ENCODE measurements at places on chromosomes 4 and X.

- DNase-seq = no peak
Observed at GRCh38 chr4:71133491-71133890, 140.0 kb downstream of the DCK start.

DNA sequence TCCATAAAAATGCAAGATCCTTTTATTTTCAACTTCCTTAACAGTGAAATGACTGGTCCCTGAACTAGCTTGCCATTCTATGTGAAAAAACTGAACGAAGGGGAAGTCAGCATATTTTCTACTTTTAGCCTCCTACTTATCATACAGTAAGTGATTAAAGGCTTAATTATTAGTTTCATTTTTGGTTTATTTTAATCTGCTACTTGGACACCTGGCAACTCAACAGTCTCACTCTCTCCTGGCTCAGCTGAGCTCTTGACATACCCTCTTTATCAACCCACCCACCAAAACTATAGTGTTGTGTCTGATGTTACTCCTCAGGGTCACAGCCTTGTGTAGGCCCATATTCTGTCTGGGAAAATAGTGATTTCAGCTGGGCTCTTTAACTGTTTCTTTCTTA is 86.2 kb upstream of the CPXCR1 start:
- no peak for DNase-seq

- no peak for DNase-seq
Observed at GRCh38 chr4:12761694-12762093, 722.4 kb downstream of the RAB28 start.

DNA sequence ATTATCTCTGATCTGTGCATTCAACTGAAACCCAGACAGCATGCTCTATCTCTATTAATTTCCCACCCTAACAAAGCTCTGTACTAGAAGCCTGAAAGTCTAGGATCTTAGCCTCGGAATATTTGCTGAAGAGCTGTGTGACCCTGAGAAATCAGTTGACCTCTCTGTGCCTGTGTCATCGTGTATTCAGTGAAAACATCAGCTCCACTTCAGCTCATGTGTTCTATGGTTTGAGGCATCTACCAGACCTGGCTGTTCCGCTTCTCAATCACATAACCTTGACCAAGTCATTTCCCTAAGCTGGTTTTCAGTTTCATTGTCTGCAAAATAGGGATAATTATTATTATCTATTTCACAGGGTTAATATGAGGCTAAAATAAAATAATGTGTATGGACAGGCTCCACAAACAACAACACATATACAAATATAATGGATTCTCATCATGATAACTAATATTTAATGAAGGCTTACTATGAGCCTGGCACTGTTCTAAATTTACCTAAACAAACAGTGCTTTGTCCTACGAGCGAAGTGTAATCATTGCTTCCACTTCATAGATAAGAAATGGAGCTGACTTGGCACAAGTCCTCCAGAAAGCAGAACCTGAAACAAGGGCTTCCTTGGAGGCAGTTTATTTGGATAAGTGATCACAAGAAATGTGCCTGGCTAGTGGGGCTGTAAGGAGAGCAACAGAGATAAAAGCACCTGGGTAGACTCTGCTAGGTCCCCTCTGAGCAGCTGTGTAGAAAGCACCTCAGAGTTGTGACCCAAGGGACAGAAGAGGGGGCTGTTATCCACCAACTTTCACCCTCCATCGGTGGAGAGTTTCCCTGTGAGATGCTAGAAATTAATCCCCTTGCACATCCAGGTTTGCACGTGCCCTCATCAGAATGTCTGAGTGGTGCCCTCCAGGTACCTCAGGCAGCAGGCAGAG is 356.9 kb downstream of the RAB28 start:
- DNase-seq = no peak

DNA sequence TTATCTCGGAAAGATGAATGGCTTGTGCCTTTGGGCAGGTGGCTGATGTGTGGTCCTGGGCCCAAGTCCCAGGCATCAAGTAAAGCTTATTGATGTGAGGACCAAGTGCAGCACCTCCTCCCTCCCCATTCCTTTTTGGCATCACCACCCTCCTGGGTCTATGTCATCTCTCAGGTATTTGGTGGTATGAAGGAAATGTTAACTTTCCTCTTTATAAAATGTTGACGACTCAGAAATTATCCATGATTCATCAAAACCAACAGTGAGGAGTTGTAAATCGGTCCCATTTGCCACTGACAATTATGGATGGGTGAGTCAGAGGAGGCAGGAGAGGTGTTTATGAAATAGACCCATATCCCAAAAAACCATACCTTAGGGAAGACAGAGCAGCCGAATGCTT is 229.4 kb upstream of the GATB start:
- peak; percentile 94 for DNase-seq

DNA sequence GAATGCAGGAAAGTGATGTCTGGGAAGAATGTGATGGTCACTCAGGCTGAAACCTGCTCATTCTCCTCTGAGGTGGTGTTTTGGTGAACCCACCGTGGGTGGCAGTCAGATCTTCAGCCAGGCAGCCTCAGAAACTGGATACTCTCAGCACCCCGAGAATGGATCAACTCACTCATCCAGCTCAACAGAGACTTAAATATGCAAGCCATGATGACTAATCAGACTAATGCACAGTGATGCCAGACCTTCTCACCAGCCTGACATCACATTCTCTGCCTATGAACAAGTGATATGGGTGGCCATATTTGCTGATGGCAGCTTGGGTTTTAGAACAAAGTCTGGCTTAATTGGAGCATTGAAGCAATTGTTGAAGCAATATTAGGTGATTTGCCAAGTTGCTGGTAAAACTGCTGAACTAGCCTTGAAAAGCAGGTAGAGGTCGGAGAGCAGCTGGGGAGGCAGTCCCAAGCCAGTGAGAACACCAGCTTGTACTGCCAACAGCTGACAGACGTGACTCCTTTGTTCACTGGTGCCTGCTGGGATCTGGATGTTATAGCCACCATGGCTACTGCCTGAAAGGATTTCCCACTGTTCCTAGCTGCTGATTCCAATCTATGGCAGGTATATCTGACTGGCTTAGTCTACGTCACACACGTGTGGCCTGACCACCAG is 608.1 kb downstream of the MID1IP1 start:
- DNase-seq = no peak

DNA sequence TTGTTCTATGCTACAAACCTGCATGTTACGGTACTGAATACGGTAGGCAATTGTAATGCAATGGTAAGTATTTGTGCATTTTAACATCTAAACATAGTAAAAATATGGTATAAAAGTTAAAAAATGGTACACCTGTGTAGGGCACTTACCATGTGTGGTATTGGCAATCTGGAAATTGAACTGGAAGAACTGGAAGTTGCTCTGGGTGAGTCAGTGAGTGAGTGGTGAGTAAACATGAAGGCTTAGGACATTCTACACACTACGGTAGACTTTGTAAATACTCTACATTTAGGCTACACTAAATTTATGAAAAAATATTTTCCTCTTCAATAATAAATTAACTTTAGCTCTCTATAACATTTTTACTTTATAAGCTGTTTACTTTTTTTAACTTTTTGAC is 78.9 kb downstream of the RRAGB start:
- no peak for DNase-seq

DNA sequence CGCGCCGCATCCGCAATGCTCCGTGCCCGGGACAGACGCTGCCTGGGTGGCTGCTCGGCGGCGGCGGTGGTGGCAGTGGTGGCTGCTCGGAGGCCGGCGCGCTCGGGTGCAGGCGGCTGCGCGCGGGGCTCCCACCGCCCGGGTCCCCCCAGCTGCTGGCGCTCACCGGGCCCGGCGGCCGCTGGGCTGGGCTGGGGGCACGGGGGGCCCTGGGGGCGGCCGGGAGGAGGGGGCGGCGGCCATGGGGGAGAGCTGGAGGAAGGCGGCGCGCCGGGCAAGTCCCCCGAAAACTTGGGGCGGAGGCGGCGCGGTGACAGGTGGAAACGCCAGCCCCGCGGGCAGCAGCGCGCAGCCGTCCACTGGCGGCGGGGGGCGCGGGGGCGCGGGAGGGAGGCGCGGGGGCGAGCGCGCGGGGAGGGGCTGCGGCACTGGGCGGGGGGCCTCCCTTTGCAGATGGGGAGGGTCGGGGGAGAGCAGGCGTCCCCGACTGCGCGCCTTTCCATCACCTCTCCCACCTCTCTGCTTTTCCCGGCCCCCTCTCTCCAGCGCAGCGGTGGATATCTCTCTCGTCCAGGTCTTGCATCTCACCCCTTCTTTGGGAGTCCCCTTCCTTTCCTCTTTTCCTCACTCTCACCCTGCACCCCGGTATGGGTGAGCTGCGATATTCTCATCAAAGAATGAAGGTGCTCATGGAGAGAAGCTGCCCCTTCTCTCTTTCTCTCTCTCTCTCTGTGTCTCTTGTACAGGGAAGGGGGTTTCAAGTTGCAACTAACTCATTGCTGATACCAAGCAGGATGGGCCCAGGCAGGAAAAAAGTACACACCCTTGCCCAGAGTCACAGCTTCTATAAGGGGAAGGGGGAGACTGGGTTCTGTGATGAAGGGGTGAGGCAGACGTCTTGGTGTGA is 83.7 kb upstream of the DHRSX start:
- DNase-seq = no peak

DNA sequence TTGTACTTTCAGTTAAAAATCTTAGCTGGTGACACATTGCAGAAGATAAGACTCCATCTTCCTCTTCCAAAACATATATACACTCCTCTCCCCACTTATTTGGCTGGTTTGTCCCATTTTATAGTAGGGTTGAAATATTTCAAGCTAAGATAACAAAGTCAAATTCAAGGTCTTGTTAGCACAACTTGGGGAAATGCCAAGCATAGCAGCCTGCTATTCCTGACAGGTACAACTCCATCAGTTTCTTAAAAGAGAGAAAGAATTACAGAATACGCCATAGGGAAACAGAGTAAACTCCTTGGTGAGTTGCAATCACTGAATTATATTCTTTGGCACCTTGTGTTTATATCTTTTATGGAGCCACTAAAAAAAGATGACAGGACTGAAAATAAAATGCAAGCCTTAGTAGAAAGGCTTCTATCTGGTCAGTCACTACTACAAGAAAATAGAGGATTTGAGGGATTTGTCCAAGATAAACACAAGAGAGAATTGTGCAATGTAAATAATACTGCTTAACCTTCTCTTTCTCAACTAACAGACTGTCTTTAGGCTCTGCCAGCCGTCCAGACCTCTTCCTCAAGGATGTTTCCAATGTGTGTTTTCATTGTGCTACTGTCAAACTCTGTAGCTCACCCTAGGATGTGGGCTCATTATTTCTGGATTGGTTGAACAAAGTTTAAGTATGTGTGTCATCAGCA is 170.3 kb downstream of the VEGFC start:
- DNase-seq = no peak

GRCh38 chr4:108006361-108006760 is 16.7 kb downstream of the HADH start:
- DNase-seq = no peak

GRCh38 chr4:187413564-187414358 is 581.8 kb upstream of the ZFP42 start:
- no peak for DNase-seq

Data from HFFc6 (cell line).